Activated gamma-delta T cell (primary cell): ENCODE measurements at places on chromosomes 2 and 18.

- no peak for DNase-seq
These were observed 1.6 kb downstream of the LONRF2 start for GRCh38 chr2:100320547-100321178.

DNA sequence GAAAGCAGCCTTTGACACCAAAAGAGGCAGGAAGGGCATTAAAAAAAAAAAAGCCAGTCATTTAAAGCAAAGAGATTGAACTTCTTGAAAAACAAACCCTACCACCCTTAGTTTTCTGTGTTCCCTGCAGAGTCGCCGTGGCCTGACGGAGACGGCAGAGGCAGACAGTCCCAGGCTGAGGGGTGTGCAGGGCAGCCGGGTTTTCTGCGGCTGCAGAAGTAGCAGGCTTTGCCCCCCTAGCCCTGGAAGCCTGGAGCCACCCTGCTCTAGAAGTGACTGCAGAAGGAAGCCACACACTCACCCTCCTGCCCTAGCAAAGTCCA lies 2.8 kb downstream of the INPP5D start:
- DNase-seq: no peak

DNA sequence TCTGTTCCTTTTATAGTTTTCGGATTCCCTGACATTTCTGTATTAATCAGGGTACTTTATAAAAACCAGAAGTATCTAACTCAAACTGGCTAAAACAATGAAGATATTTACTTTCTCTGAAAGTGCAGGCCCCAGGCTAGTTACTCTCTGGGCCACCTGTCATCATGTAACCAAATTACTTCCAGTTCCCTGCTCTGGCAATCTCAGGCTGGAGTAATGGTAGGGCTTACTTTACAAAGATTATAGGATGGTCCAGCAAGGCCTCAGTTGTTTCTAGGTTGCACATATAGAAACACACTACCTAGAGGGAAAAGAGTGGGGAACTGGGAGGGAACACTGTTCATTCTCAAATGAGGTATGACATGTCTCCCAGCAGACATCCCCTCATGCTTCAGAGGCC lies 74.8 kb downstream of the CHST9 start:
- no peak for DNase-seq

DNA sequence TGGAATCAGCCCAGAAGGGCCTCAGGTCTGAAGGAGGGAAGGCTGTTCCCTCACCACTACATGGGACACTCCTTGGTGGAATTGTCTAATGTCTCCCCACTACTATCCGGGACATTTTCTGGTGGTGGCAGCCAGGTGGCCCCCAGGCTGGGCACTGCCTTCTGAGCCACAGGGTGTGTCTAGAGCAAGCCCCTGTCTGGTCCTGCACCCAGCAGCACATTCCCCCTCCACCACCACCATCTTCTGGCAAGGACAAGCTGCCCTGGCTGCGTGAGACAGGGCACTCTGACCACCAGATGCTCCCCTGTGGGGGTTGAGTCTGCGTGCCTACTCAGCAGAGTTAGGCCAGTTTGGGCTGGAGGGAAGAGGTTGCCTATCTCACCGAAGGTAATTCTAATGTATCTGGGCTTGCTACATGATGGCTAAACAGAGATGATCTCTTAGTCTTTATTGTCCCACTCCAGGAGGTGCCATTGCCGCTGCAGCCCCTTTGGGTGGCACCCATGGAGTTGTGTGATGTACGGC lies 106.3 kb downstream of the PLB1 start:
- DNase-seq: no peak

- no peak for DNase-seq
These were observed 6.6 kb upstream of the OXER1 start for GRCh38 chr2:42770288-42771131.

- no peak for DNase-seq
These were observed 316.2 kb upstream of the REV1 start for GRCh38 chr2:99805930-99806476.

DNA sequence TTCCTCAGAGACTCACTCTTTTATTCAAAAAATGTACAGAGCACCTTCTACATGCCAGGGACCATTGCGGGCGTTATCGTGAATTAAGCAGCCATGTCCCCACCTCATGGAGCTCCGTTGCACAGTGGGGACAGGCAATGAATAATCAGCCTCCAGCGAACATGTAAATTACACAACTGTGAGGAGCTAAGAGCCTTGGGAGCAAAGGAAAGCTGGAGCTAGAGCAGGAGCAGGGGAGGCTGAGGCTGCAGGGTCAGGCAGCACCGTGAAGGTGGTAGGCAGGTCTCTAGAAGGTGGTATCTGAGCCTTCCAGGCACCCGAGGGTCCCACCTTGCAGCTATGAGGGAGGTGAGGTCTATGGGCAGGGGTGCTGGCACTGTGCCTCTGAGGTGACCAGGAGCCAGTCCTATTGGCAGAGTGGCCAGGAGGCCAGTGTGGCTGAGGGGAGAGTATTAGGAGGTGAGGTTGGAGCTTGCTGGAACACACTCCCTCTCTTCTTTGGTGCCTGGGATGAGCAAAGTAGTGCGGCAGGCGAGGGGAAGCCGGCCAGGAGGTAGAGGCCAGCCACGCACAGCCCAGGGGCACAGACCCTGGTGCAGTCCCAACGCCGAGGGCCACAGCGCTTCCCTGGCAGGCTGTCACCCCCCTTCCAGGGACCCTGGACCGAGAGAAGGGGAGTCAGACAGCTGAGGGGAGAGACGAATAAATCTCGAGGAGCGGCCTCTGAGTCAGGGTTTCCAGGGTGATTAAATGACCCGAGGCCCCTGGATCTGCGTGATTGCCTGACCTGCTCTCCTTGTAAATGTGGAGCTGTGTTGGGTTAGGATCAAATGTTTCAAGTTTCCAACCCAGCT lies 167.3 kb downstream of the SEPTIN10 start:
- no peak for DNase-seq

DNA sequence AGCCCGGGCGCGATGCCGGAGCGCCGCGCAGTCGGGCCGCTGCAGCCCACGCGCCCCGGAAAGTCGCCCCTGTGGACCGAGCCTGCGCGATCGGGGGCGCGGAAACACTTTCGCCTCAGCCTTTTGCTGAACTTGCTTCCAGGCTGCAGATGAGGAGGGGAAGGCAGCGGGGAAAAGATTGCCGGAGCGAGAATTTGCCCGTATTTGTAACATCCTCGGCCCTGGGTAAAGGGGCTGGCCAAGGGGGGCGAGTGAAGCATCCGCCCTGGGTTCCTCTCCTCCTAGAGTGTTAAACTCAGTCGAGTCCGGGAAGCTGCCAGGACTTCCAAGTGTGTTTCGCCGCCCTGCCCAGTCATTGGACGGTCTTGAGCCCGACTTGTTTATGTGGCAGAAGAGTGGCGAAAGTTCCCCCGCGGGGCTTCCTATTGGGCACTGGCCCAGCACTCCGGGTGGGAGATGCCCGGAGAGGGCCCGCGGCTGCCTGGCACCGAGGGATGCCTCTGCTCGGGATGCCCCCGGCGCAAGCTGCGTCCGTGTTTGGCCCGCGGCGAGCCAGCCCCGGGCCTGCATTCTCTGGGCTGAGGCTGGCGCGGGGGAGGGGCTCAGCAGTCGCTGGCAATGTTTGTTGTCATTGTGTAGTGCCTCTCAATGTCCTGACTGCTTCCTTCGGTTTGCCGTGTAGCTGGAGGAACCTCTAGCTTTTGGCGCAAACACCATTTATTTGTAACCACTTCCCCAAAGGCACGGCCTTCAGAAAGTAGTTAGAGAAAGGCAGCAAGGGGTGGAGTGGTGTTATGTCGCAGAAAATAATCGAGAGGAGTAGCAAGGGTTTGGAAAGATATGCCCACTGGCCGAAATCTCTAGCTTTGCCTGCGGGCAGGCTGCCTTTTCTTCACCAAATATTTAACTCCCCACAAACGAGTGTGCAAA lies 1.1 kb downstream of the CYBRD1 start:
- no peak for DNase-seq

- DNase-seq: no peak
These were observed 15.5 kb downstream of the PXDN start for GRCh38 chr2:1728821-1729220.

- no peak for DNase-seq
These were observed 76.1 kb downstream of the KCNF1 start for GRCh38 chr2:10987861-10988260.

DNA sequence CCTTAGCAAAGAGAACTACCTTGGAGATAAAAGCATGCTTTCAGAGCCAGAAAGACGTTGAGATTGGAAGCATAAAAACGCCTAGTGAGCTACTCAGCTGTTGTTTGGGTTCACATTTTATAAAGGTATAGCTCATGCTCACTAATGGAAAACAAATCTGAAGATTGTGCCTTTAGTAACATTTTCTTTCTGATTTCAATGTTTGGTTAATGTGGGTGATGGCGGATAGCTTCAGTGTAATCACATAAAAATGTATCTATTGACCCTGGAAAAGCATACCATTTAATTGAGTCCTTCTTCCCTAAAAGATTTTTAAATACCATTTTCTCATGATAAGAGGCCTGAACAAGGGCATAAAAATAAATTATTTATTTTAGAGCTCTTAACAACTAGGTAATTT lies 73.4 kb downstream of the DTNA start:
- no peak for DNase-seq

DNA sequence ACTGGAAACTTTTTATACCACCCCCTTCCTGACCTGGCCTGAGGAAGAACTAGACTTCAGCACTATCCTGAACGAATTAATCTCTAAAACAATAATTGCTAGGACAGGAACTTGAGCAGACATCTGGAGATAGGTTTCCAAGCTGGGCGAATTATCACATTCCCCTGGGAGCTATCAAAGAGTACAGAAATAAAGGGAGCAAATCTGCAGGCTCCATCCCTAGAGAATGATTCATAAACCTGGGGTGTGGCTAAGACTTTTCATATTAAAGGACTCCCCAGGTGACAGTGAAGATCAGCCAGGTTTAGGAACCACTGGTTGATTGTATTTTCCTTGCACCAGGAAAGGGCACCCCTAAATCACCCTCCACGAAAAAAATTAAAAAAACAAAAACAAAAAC lies 105.6 kb upstream of the NOL4 start:
- no peak for DNase-seq

GRCh38 chr2:100856732-100857131 lies 36.8 kb downstream of the NPAS2 start:
- DNase-seq: no peak

DNA sequence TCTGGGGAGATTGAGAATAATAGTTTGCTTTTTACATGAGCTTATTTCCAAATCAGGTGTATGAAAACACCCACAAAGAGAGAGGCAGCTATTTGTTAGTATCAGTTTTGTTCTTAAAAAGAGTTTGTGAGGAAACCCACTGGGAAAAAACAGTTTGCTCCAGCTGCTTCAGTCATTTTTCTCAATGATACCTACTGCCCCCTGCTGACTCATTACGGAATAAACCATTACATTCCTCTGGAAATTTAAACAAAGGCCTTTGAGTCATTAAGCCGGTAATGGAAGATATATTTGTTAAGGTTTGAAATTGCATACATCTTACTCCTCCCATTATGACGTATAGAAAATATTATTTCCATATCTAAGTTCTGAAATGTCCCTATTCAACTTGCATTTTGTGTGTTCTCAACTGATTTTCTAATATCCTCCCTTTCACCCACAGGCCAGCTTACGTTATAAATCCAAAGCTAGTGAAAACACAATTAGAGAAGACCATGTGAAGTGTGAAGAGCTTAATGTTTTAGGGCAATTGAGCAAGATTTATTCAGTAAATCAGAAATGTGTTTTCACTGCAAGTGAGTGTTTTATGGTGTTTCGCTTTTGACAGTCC lies 761.6 kb downstream of the DSC3 start:
- DNase-seq: no peak

DNA sequence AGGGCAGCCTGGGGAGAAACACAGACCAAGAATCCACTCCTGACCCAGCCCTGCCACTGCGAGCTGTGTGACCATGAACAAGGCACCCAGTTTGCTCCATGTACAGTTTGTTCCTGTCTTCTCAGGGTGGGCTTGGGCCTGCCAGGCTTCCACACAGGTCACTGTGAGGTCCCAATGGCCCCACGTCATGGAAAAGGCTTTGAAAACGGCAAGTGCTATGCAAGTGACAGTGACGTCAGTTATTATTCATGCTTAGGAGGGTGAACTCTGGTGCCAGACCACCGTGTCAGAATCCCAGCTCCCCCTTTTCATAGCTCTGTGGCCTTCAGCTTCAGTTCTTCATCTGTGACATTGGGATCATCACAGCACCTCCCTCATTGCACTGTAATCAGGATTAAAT lies 87.1 kb downstream of the TNS1 start:
- DNase-seq: no peak

- DNase-seq: no peak
These were observed 9.2 kb downstream of the OXER1 start for GRCh38 chr2:42754776-42755140.

GRCh38 chr2:134139611-134140010 lies 114.3 kb upstream of the MGAT5 start:
- no peak for DNase-seq

- no peak for DNase-seq
These were observed 96.6 kb downstream of the RHBDD1 start for GRCh38 chr2:226932443-226932842.

DNA sequence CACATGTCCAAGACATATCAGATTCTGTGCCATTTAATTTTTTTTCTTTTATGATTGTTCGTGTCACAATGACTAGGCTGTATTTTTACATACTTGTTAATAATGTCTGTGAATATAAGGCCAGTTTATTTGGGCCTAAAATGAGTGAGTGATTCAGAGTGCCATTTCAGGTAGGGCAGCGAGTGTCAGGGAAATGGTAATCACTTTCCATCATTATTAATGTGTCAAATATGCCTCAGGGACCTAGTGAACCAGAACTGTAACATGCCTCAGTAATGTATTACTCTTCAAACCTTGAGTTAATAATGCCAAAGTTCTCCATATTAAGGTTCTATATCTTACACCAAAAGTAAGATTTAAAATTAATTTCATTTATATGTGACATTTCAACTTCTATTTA lies 8.6 kb downstream of the FAM171B start:
- DNase-seq: no peak
